KBM-7 (cell line): ENCODE measurements at places on chromosomes 5 and 9.

- no peak for DNase-seq
Measured at GRCh38 chr9:98215271-98215670, 22.8 kb upstream of the CORO2A start.

DNA sequence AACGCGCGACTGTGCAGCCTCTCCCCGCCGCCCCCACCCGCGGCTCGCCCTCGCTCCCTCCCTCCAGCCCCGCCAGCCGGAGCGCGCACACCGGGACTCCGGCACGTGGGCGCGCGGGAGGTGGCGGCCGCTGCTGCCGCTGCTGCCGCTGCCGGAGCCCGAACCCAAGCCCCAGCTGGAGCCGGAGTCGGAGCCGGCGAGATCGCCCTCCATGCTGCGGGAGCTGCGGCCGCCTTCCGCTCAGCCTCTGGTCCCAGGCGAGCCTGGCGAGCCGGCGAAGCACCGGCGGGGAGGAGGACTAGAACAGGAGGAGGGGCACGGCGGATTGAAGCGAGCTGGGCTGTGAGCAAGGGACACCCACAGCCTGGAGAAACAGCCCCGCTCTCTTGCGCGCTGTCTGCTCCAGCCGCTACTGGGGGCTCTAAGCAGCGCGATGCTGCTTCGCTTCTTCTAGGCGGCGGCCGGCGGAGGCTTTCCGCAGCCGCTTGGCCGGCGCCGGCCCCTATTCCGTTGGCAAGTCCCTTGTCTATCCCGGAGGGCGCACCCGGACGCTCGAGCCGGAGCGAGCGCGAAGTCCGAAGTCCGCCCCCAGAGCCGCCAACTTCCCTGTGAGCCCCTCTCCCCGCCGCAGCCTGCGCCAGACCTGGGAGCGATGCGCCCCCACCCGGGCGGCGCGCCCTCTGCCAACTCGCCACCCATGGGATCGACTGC, 598.7 kb upstream of the SGCD start:
- no peak for DNase-seq

- no peak for DNase-seq
Measured at GRCh38 chr5:158599157-158599556, 500.6 kb downstream of the EBF1 start.

GRCh38 chr5:81825237-81825636, 74.3 kb upstream of the SSBP2 start:
- DNase-seq, result no peak

- DNase-seq, result peak; percentile 38
Measured at GRCh38 chr5:127406326-127407121, 110.9 kb upstream of the PRRC1 start.

DNA sequence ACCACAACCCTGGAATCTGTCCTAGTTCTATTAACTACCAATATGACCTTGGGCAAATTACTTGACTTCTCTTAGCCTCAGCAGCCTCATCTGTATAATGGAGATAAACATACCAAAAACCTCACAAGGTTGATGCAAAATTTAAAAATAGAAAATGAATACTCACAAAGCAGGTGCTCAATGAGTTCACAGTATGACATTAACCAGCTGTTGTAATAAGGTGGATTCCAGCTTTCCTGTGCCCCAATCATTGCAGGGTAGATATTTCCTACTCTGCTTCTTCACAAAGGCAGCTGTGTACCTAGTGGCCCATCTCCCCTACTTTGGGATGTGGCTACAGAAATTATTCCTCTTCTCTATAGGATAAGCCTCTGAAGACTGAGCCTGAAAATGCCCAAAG, 8.8 kb downstream of the HTR4 start:
- DNase-seq, result no peak

DNA sequence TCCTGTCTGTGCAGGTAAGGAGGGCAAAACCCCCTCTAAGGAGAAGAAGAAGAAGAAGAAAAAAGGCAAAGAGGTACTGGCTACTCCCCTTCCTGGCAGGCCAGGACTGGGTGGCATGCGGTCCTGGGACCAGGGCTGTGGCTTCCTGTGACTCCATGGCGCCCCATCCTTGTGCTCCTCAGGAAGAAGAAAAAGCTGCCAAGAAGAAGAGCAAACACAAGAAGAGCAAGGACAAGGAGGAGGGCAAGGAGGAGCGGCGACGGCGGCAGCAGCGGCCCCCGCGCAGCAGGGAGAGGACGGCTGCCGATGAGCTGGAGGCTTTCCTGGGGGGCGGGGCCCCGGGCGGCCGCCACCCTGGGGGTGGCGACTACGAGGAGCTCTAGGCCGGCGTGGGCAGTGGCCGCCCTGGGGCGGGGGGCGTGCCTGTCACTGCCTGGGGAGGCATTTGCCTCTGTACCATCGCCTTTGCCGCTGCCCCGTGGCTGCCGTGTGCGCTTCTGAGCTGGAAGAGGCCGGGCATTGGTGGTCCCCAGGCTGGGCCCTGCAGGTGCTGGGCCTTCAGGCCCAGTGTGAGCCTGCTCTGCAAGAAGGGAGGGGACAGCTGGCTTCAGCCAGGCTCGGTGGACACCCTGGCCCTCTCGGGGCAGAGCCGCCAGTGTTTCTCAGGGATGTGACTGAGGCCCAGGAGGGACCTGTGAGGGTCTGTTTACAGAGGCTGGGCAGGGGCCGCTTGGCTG, 2.0 kb upstream of the AJM1 start:
- no peak for DNase-seq

DNA sequence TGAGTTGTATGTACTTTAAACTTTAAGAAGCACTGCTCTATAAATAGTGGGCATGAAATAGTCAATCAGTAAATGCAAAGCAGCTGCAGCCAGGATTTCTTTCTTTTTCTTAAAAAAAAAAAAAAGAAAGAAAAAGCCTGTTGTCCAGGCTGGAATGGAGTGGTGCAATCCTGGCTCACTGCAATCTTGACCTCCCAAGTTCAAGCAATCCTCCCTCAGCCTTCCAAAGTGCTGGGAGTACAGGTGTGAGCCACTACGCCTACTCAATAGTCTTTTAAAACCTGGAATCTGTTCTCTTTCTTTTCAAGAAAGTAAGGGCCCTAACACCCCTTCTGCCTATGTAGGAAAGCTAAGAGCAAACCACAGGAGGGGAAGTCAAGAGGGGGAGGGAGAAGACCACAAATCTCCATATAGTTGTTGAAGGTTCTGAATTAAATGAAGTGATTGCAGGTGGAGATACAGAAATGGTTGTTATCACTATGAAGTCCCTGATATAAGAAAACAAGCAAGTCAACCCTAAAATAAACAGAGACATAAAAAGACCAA, 20.6 kb upstream of the TPD52L3 start:
- no peak for DNase-seq

DNA sequence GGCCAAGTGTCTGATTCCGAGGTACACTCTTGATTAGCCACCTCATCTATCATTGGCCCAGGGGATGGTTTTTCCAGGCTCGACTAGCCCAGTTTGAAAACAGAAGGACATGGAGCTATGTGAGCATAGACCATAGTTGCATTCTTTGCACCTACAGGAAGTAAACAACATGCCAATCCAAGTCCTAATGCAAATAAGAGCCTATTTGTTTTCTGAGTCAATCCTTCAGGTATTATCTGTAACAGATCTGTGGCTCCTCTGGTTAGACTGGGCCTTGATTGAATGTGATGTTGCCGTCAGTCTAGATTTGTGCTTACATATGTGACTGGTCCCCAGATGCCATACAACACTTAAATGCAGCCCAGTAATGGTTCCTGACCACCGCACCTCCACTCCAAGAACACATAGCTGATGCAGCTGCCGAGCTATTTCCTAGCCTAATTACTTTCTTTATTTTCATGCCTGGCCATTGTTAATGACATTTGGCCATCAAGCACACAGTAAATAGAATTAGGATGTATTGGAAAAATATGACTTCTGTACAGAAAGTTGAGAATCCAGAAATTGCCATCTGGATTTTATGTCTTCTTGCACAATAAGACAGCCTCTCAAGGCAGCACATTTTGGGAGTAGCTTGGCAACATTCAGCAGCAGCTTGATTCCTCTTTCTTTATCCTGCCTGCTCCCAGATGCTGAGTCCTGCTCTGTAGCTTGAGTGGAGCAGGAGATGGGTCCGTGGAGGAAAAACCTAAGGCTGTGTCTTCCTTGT, 29.5 kb upstream of the ARHGAP26 start:
- DNase-seq, result no peak

GRCh38 chr9:114276908-114277821, 45.7 kb upstream of the ORM1 start:
- no peak for DNase-seq

DNA sequence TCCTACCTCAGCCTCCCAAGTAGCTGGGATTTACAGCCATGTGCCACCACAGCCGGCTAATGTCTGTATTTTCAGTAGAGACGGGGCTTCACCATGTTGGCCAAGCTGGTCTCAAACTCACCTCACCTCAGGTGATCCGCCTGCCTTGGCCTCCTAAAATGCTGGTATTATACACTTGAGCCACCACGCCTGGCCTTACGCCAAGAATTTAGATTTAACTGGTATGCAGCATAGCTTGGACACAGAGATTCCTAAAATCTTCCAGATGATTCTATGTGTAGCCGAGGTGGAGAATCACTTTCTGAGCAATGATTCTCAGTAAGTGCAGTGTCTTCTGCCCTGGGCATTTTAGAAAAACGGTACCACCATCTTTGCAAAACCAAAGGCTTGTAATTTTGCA, 74.1 kb downstream of the HABP4 start:
- DNase-seq, result no peak

DNA sequence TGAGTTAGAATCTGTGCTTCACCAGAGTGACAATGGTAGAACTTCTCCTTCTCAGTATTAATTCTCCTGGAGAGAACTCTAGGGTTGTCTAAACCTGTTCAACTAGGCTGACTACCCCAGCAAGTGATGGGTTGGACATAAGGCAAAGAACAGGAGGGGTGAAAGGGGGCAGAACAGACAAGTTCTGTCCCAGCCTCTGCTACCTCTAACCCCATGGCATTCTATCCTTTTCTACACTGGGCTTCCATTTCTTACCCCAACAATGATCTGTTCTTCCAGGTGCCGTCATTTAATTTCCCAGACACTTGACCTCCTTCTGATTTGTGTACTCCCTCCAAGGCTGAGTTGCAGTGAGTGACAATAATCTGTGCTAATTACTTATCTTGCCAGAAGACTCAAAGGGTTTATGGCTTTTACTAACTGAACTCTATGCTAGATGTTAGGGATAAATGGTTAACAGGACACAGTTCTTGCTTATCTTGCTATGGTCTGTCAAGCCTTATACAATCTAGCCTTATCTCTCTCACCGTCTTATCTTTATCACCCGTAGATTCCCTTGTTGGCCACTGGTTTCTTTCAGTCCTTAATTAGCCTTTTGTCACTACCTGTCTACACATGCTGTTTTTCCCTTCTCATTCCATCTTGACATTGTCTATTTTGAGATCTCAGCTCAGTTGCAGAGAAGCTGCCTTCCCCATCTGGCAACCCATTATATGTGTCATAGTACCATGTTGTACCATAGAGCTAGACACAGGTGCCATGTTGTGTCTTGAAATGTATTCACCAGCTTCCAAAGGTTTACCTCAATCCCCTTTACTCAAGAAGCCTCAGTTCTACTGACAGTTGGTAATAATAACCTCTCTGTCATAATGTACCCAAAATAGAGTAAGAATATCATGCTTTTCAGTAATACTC, 10.0 kb upstream of the MATR3 start:
- no peak for DNase-seq

DNA sequence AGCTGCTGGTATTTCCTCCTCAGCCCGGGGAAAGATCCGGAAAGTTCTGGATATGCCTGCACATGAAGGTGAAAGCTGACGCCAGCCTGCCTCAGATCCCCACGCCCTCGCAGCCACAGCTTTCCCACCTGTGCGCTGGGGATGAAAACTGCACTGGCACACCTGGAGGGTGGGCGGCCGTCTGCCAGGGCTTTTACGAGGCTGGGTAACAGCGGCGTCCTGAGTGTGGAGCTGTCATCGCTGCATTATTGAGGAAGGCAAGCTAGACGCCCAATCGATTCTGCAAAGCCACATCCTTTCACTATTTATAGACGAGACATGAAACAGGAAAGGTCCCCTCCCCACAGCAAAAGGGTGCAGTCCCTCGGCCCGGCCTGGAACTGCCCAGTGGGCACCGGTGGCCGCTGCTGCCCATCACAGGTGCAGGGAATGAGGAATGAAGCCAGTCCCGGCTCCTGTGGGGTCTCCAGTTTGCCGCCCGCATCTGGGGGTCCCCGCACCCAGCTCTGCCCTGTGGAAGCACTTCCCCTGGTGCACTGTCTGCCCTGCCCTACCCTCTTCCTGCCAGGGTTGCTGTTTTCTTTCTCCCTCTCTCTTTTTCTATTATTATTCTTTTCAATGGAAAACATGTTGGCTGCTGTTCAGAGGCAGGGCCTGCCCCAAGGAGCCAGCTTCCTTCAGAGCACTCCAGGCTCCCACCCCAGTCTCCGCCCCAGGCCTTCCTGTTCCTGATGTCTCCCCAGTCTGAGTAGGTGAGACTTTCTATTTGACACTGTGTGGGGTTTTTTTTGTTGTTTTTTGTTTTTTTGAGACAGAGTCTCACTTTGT, 7.0 kb downstream of the NOTCH1 start:
- peak; percentile 59 for DNase-seq

DNA sequence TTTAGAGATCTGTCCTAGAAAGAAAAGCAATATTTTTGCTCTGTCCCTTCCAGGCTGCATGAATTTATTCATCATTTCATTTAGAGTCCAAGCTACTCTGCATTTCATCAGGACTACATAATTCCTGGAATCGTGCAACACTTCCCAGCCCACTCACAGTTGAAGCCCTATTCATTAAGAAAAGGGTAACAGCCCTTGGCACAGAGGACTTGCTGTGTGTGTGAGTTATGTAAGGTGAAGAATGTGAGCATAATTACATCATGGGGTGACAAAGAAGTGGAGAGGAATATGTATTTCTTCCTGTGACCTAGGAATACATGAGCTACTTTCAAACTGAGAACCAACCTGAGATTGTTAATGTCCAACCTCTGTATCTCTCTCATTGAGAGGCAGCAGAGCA, 317.4 kb downstream of the ARHGEF28 start:
- no peak for DNase-seq

DNA sequence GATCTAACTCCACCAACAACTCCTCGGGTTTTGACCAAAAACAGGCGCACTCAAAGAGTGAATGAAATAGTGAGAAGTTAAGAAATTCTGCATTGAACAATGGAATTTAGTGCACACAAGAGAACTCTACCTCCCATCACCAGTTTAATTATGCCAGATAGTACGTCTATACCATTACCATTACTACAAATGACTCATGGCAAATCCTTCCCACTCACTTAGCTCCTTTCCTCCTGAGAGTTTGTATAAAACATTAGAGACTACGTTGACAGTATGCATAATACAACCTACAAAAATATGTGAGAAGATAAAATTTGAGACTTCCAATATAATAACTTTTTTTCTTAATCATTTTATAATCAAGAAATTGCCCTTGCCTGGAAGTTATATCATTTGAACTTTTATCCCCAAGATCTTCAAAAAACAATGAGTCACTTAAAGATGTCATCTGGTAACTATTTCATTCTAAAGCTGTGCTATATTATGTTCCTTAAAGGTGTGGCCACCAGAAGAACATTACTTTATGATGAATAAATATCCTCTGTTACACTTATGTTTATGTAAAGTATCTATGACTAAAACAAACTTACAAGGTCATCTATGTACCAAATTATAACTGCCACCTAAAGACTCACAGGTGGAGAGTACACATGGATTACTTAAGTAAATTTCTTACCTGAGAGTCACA, 297.9 kb upstream of the PTGER4 start:
- DNase-seq, result no peak
